ENCODE measurements at places on chromosomes 7 and 10.

DNA sequence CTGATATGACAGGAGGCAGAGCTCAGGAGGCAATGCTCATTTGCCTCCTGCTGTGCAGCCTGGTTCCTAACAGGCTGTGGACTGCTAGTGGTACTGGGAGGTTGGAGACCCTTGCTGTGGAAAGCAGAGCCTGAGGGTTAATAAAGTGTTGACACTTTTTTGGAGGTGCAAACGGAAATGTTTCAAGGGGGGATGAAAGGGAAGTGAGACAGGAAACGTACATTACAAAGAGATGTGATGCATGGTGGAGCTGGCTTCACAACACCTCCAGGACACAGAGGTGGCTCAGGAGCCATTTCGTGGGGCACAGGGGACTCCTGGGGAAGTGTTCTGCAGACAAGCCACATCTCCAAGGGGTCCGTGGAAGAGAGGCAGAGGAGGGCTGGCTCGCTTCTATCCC lies 137.6 kb upstream of the SVIL start:
- H3K4me3 ChIP-seq: no peak overlapping the region
- DNase-seq: no peak
- peaks cover 5% of the 10 kb centered on the region for H3K27me3 ChIP-seq
- no peak overlapping the region for H3K27ac ChIP-seq
- no peaks in the 10 kb centered on the region for H3K36me3 ChIP-seq

DNA sequence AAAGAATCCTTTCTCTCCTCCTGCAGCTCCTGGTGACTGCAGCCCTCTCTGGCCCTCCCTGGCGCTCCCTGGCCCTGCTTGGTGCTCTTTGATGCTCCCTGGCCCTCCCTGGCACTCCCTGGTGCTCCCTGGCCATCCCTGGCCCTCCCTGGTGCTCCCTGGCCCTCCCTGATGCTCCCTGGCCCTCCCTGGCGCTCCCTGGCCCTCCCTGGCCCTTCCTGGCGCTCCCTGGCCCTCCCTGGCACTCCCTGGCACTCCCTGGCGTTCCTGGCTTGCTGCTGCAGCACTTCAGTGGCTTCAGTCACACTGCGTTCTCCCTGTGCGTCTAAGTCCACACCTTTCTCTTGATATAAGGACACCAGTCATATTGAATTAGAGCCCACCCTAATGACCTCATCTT lies 15.2 kb upstream of the FGFR2 start:
- no peak for DNase-seq
- peaks cover 42% of the 10 kb centered on the region for H3K4me1 ChIP-seq
- H3K27ac ChIP-seq: no peak overlapping the region
- H3K36me3 ChIP-seq: no peaks in the 10 kb centered on the region

GRCh38 chr10:23325132-23325531 lies 19.5 kb downstream of the C10orf67 start:
- DNase-seq: no peak
- no peaks in the 10 kb centered on the region for H3K36me3 ChIP-seq
- H3K4me1 ChIP-seq: no peaks in the 10 kb centered on the region
- no peak overlapping the region for H3K27ac ChIP-seq
- H3K27me3 ChIP-seq: peaks cover 9% of the 10 kb centered on the region
- no peak overlapping the region for H3K4me3 ChIP-seq

DNA sequence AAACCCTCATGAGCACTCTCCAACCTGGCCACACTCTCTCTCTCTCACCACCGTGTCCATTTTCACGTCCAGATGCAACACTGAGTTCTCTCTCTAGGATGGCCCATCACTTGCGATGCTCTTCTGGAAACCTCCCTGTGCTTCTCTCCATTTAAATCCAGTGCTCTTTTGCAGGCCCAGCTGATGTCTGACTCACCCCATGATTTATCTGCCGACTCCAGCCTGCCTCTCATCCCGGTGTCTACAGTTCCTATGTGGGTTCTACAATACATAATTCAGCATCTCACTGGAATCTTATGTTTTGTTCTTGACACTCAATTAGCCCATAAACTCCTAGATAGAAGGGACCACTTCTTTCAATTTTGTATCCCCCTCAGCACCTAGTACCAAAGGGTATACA lies 5.0 kb downstream of the TPK1 start:
- peaks cover 18% of the 10 kb centered on the region for H3K4me1 ChIP-seq
- no peak overlapping the region for H3K27ac ChIP-seq
- H3K4me3 ChIP-seq: no peak overlapping the region
- peaks cover 10% of the 10 kb centered on the region for H3K27me3 ChIP-seq
- peaks cover 7% of the 10 kb centered on the region for H3K36me3 ChIP-seq

DNA sequence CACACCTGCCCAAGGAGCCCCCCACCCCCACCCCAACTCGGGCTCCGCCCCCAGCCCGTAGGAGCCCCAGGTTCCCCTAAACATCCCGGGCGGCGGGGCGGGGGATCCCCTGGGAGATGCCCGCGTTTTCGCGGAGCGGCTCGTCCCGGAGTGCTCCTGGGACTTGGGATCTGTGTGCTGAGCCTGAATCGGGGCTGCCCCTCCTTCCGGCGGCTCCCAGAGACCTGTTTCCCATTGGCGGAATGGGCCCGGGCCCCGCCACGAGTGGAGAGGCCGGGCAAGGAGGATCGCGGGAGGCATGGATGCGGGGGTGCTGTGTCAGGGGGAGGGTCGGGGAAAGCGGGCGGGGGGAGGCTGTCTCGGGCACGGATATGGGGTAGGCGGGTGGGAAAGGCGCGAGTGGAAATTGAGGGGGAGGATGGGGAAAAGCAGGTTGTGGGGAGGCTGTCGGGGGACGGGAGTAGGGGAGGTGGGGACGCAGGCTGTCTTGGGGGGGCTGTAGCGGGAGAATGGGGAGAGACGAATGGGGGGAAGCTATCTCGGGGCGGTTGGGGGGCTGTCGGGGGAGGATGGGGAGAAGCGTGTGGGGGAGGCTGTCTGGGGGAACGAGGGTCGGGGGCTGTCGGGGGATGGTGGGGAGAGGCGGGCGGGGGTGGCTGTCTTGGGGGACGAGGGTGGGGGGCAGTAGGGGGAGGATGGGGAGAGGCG lies 572 bp upstream of the BHLHA15 start:
- peaks cover 10% of the 10 kb centered on the region for H3K4me1 ChIP-seq
- peak; percentile 37 for DNase-seq
- no peak overlapping the region for H3K27ac ChIP-seq
- H3K27me3 ChIP-seq: peaks cover 12% of the 10 kb centered on the region

DNA sequence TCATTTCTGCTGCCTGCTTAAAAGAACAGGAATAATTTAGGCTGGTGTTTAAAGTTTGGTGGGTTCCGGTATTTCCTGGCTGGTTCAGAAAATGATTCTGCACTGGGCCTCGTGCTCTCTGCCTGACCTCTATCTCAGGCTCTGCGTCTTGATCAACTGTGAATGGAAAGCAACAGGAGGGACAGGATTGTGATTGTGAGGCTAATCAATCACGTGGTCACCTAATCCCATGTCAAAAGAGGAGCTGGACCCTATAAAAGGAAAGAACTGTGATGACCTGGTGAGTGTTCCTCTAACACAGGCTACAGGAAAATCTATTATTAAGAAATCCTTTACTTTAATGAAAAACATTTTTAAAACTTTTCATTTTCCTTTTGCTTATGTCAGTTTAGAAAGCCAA lies at the start of gene DHX32:
DHX32 (minus strand) TSS at position 101 of the 400 bp plus-strand sequence. CDS start 468 bp downstream, outside the sequence.
- H3K4me1 ChIP-seq: peaks cover 19% of the 10 kb centered on the region
- H3K36me3 ChIP-seq: peaks cover 45% of the 10 kb centered on the region
- no peaks in the 10 kb centered on the region for H3K27me3 ChIP-seq
- no peak within 1 kb of the TSS for H3K4me3 ChIP-seq

- no peaks in the 10 kb centered on the region for H3K27me3 ChIP-seq
- peaks cover 16% of the 10 kb centered on the region for H3K4me1 ChIP-seq
- H3K4me3 ChIP-seq: no peak overlapping the region
- H3K27ac ChIP-seq: no peak overlapping the region
- no peak for DNase-seq
Measured at GRCh38 chr7:92404170-92404614, 43.1 kb upstream of the GATAD1 start.

- no peak overlapping the region for H3K4me3 ChIP-seq
- no peak overlapping the region for H3K27ac ChIP-seq
- H3K27me3 ChIP-seq: peaks cover 57% of the 10 kb centered on the region
Measured at GRCh38 chr7:30975256-30975899, 11.6 kb downstream of the GHRHR start.

- no peaks in the 10 kb centered on the region for H3K36me3 ChIP-seq
- DNase-seq: no peak
- H3K4me1 ChIP-seq: peaks cover 55% of the 10 kb centered on the region
- no peak overlapping the region for H3K4me3 ChIP-seq
Measured at GRCh38 chr10:3766046-3766756, 18.8 kb downstream of the KLF6 start.

DNA sequence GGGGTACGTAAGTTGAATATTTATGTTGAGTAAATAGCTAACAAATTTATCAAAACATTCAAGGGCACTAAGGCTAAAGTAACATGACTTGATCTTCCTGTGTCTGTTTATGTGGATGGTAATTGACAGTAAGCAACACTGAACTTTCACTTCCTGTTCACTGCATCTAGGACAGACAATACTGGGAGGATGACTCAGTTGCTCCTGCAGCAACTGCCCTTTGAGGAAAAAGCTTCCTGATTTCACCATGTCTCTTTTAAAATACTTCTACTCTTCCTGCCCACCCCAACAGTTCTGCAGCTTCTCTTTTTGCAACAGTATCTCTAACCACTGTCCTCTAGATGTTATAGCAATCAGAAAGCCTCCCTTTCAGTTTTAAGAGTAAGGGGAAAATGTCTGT lies 76.6 kb upstream of the HGF start:
- no peaks in the 10 kb centered on the region for H3K27me3 ChIP-seq
- no peak overlapping the region for H3K4me3 ChIP-seq
- peaks cover 25% of the 10 kb centered on the region for H3K4me1 ChIP-seq
- no peak for DNase-seq
- peaks cover 9% of the 10 kb centered on the region for H3K36me3 ChIP-seq
- H3K27ac ChIP-seq: peak overlapping the region; percentile 89

- H3K27ac ChIP-seq: peak overlapping the region; percentile 21
- peaks cover 28% of the 10 kb centered on the region for H3K4me1 ChIP-seq
- no peaks in the 10 kb centered on the region for H3K27me3 ChIP-seq
- no peak overlapping the region for H3K4me3 ChIP-seq
- DNase-seq: no peak
Measured at GRCh38 chr7:130959743-130960207, 225.8 kb upstream of the KLF14 start.

- H3K27ac ChIP-seq: peak overlapping the region; percentile 7
- DNase-seq: no peak
- H3K27me3 ChIP-seq: no peaks in the 10 kb centered on the region
- peaks cover 7% of the 10 kb centered on the region for H3K4me1 ChIP-seq
- no peak overlapping the region for H3K4me3 ChIP-seq
- peaks cover 59% of the 10 kb centered on the region for H3K36me3 ChIP-seq
Measured at GRCh38 chr7:38751416-38751815, 120.2 kb upstream of the AMPH start.

DNA sequence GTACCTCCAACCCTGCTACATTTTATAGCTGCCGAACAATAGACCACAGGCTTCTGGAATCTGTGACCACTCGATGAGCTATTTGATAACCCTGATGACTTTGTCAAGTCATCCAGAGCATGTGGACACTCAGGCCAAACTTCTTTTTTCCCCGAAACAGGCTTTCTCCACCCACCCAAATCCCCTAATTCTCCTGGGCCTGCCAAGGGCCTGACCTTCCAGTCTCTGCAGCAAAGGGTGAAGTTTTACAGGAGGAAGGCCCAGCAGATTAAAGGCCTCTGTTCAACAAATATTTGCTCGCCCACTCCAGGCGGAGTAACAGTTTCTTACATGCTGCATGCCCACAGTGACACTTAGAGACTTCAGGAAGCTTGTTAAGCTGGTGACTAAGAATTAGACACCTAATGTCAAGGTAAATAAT lies 2.0 kb downstream of the JCAD start:
- H3K36me3 ChIP-seq: no peaks in the 10 kb centered on the region
- H3K27ac ChIP-seq: peak overlapping the region; percentile 92
- peaks cover 30% of the 10 kb centered on the region for H3K27me3 ChIP-seq
- no peak for DNase-seq
- peak overlapping the region; percentile 84 for H3K4me3 ChIP-seq

GRCh38 chr10:92832121-92832520 lies 16.2 kb upstream of the EXOC6 start:
- no peak overlapping the region for H3K27ac ChIP-seq
- DNase-seq: no peak
- H3K4me3 ChIP-seq: no peak overlapping the region
- no peaks in the 10 kb centered on the region for H3K36me3 ChIP-seq

DNA sequence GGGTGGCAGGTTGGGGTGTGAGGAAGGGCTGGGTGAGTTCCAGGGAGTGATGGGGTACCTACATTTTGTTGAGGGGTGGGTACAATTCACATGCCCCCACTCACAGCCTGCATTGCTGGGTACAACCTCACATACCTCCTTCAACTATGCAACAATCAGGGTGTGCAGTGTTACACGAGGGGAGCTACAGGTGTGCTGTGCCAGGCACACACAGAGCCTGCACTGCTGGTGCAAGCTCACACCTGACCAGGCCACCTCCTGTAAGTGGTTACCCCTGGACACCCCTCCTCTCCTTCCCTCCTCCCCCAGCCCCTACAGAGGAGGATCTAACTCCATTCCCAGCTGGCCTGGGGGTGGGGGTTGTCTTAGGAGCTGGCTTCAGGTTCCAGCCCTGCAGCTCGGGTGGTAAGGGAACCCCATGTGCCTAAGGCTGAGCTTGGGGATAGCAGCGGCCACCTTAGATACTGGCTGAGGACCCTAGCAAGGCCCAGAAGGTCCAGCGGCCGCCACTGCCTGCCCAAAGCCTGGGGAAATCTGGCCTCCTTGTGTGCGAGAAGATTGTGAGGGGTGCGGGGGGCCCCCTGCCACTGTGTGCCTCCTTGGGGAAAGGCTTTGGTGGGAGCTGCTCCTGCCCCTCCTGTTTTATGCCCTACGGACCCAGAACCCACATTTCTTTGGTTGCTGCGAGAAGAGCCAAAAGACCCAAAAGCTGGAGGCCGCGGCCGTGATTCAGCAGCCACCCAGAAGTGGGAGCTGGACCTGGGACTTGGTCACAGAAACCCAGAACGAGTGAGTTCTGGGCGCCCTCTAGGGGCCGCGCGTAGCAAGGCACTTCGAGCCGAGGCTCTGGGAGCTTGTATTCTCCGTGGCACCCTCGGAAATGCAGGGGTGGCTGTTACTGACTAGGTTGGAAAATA lies 10.8 kb downstream of the TLX1 start:
- H3K4me3 ChIP-seq: no peak overlapping the region
- peaks cover 8% of the 10 kb centered on the region for H3K4me1 ChIP-seq
- peak; percentile 89 for DNase-seq
- no peak overlapping the region for H3K27ac ChIP-seq
- H3K27me3 ChIP-seq: peaks cover 100% of the 10 kb centered on the region
- no peaks in the 10 kb centered on the region for H3K36me3 ChIP-seq

GRCh38 chr10:78600740-78601139 lies 468.0 kb upstream of the ZMIZ1 start:
- peaks cover 14% of the 10 kb centered on the region for H3K27me3 ChIP-seq
- no peaks in the 10 kb centered on the region for H3K36me3 ChIP-seq
- no peak overlapping the region for H3K27ac ChIP-seq
- H3K4me1 ChIP-seq: peaks cover 27% of the 10 kb centered on the region
- DNase-seq: no peak
- no peak overlapping the region for H3K4me3 ChIP-seq

- H3K36me3 ChIP-seq: no peaks in the 10 kb centered on the region
- no peak overlapping the region for H3K27ac ChIP-seq
- no peak overlapping the region for H3K4me3 ChIP-seq
- H3K27me3 ChIP-seq: peaks cover 30% of the 10 kb centered on the region
- peaks cover 19% of the 10 kb centered on the region for H3K4me1 ChIP-seq
Measured at GRCh38 chr10:132844069-132844809, 58.3 kb upstream of the NKX6-2 start.
